Caki2 (cell line): ENCODE measurements at places on chromosomes 16 and 17.

- DNase-seq: no peak
Measured at GRCh38 chr16:15759070-15759469, 97.8 kb downstream of the MYH11 start.

DNA sequence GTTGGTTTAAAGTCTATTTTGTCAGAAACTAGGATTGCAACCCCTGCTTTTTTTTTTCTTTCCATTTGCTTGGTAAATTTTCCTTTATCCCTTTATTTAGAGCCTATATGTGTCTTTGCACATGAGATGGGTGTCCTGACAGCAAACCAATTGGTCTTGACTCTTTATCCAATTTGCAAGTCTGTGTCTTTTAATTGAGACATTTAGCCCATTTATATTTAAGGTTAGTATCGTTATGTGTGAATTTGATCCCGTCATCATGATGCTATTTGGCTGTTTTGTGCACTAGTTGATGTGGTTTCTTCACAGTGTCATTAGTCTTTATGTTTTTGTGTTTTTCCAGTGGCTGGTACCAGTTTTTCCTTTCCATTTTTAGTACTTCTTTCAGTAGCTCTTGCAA, 127.7 kb upstream of the ZNF267 start:
- no peak for DNase-seq

DNA sequence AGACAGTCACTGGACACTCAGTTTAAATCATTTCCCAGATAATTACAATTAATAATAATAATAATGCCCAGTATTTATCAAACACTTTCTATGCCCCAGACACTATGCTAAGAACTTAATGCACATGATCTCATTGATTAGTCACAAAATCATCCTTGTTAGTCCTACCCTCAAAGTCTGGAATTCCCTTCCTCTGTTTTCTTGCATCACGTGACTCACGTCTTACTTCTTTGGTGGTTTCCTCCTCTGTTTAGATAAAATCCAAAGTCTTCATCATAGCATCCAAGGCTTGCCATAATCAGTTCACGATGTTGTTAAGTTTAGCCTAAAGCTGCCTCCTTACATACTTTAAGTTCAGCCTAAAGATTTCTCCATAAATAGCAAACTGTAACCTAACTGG, 471.9 kb downstream of the PMP22 start:
- no peak for DNase-seq

DNA sequence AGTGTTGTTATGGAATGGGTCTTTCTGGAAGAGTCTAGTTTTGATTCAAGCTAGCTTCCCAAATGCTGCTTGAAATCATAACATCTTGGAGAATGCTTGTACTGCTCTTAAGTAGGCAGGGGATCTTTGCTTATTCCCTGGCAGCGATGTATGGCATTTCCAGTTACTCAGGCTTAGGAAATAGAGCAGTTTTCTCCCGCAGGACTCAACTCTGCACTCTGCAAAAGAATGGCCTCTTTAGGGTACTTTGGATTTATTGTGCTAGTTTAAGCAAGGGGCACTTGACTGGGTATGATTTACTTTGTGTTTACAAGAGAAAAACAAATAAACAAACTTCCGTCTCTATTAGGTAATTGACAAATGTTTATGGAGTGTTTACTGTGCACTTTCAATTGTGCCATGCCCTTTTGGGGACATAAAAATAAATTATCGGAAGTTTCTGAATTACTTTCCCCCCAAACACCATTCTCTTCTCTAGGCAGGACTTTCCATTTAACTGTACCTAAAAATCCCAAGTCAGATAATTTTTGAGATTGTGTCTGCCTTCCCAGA, 164.0 kb downstream of the MAP2K6 start:
- no peak for DNase-seq

- peak; percentile 39 for DNase-seq
Measured at GRCh38 chr16:23801378-23801777, 34.4 kb upstream of the PRKCB start.

DNA sequence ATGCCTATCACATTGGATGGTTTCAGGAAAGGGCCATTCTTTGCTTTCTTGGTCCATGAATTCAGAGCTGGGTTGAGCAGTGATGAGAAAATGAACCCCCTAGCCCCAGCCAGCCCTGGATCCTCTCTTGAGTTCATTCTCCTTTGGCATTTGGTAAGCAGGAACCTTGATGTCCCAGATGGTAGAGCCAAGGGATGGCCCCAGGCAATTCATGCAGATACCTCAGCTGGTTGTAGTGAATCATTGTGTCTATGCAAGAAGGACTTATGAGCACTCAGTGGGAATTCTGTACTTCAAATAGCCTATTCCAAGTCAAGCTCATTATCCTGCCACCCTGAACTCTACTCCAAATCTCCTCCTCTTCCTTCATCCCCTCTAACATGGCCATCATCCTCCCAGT, 412.7 kb downstream of the UTP18 start:
- DNase-seq: no peak
